Foreskin keratinocyte (primary cell): ENCODE measurements at places on chromosomes 1 and 21. TPM values are rescaled to one million over a fixed set of nuclear protein-coding genes. Genes with fewer than 3 reads are reported as not detected.

The NHLH1 gene
- 0.04 TPM in 1 of 2 replicates, not detected in the other for total RNA-seq

The DIPK1A gene
- total RNA-seq, result 9.9 and 12.3 TPM in 2 replicates

The ROR1 gene
- total RNA-seq, result 2.3 and 4.5 TPM in 2 replicates

The GJB5 gene
- total RNA-seq, result 119 and 146 TPM in 2 replicates

DNA sequence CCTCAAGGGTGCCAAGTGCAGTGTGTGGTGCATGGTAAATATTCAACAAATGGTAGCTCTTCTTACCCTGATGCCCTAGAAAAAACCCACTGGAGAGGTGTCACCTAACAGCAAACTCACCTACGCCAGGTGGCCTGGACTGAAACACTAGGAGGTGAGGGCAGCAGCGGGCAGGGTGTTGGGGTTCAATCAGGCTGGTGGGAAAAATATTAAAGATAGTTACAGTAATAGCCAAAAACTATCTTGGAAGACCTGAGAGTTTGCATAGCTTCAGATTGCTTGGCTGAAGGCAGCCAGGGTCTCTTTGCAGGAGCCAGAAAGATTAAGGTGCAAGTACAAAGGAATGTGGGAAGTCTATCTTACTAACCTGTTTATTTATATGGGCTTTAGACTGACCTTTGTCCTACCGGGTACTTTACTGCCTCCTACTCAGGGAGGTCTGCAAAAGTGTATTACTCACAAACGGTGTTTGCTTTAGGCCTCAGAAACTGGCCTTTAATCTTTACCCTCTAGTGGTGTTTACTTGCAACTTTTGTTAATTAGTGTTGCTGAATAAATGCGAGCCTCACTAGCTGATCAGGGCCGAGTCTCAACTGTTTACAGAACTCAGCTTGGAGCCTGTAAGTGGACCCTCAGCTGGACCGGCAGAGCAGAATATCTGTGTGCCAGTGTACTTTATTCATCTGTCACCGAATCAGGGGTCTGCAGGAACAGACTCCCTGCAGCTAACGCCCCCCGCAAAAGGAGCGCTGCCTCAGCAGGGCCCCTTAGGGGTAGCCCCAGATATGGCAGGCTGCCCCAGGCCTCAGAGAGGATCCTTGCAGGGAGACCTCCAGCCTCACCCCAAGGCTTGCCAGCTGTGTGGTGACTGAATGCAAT is 63.9 kb downstream of the SYF2 start:
- no peak for DNase-seq

DNA sequence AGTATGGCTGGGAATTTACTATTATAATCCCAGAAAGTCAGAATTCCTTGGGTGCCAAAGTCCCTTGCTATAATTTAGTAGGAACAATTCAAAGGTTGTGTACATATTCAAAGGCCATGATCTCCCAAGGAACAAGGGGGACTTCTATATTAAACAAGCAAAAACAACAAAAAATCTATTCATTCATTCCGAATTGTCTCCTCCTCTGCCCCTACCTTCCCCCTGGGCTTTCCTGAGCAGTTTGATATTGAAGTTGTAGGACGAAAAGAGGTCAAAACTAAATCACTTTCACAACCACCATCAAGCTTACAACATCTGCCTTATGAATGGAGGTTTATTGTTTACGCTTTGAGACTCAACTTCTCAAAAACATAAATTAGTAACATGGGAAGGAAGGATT is 35.3 kb upstream of the SOD1 start:
- no peak for DNase-seq

- no peak for DNase-seq
Measured at GRCh38 chr1:155286544-155286943, 9.3 kb downstream of the HCN3 start.

DNA sequence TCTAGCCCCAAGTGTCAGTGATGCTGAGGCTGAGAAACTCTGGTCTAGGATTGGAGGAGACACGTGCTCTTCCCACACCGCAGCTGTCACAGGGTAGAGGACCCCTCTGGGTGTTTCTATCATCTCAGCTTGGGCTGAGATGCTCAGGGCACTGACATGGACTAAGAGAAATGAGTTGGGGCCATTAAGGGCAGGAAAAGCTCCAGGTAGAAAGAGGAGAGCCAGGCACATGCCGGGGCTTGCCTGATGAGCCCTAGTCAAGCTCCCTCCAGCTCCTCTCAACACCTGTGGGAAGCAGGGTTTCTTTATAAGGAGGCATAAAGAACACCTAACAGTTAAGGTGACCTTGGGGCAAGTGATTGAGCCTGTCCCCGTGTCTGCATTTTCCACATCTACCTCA is 17.3 kb downstream of the ABCA4 start:
- DNase-seq, result peak; percentile 58

DNA sequence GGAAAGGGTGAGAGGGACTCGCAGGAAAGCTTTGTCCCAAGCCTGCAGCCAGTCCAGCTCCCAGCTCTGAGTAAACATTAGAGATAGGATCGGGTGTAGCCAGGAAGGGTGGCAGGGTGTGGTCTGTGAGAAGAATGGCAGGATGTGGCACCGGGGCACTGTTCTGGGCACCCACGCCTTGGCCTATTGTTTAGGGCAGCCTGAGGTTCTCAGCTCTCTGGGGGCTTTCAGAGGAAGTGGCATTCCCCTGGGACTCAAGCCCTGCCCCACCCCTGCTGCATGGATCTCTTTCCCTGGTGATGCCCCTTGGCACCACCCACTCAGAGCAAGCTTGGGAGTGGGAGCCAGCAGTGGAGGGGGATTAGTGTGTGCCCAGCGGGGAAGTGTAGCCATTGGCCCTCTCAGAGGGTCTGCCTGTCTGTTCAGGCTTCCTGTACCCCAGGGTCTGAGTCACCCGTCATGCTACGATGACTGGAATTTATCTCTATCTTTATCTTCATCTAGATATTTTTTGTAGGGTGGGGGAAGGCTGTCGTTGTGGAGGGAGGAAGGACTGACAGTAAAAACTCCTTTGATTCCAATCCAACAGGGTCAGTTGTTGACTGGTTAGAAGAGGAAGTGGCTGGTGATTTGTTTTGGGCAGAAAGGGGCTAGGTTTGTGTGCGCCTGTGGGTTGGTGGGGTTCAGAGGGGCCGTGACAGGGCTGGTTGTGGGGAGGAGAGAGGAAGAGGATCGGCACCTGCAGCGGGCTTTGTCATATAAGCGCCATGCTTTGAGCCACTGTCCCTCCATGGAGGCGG is 31.6 kb downstream of the SOX13 start:
- no peak for DNase-seq

DNA sequence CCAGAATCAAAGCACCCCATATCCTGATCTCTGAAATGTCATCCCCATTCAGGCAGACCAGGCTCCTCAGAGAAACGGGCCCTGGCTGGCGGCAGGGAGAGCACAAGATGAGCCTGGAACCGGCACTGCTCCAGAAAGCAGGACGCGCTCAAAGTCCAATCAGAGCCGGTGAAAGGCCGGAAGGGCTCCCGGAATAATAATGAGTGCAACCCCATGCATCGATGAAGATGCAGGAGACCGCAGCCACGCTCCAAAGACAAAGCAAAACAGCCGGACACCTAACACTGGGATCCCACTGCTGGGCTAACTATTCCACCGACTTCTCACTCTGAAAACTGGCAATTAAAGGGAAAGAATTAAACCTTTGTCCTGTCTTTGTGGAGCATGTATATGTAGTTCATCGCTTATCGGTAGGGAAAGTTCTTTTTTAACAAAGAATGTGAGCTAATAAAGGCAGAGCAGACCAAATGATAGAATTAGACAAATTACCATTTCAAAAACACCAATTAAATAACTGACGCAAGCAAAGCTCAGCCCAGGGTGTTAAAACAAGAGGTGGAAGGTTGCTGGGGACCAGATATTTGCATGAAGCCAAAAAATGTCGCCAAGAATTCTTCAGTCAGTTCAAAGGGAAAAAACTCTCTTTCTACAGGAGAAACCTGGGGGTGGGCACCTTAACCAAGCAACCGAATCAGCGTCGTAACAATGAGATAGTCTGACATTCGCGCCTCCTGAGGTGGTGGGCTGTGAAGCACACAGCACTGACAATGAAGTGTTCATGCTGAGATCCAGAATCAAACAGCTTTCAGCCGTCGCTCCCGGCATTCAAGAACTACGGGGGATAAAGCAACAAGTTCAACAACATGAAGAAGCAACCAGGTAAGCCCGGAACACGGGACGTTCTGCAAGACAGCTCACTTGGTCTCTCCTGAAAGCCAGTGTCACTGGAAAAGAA is 95.2 kb downstream of the NPHP4 start:
- DNase-seq, result no peak

GRCh38 chr1:205593532-205593931 is 38.3 kb downstream of the ELK4 start:
- DNase-seq, result no peak

- DNase-seq, result no peak
Measured at GRCh38 chr1:226985239-226985838, 45.2 kb downstream of the COQ8A start.

- DNase-seq, result no peak
Measured at GRCh38 chr1:4977701-4978100, 323.3 kb downstream of the AJAP1 start.

DNA sequence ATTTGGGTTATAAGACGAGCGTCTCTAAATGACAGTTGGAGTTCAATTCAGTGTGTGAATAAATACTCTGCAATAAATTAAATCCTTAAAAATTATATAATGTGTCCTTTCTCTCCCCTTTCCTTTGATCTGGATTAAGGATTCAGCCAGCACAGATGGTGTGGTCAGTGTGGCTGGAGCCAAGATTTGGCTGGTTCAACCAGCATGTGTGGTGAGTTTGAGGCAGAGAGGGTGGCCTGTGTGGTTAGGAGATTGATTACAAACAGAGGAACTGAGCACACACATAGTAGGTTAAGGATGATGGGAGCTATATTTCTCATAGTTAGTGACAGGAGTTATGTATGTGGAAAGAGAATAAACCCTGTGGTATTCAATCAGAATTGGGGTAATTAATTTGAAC is 14.2 kb upstream of the AMIGO1 start:
- DNase-seq, result no peak

GRCh38 chr1:58143972-58144697 is 402.4 kb downstream of the OMA1 start:
- DNase-seq, result no peak

GRCh38 chr1:215987092-215987875 is 420.2 kb downstream of the KCTD3 start:
- no peak for DNase-seq

GRCh38 chr1:185412385-185413087 is 95.5 kb upstream of the IVNS1ABP start:
- peak; percentile 83 for DNase-seq

DNA sequence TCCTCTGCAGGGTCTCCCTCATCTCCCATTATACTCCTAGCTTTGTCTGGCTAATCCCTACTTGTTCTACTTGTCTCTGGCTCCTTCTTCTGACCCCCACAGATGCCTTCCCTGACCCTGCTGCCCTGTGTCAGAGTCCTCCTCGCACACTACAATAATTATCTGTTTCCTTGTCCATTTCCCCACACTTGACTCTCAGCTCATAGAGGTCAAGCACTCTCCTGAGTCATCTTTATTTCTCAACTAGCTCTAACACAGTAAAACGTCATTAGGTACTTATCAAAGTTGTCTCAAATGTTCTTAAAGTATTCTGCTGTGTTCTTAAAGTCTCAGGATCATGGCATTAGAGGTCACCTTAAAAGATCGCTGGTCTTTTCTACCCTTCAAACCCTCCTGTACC is 47.1 kb downstream of the C8A start:
- no peak for DNase-seq

DNA sequence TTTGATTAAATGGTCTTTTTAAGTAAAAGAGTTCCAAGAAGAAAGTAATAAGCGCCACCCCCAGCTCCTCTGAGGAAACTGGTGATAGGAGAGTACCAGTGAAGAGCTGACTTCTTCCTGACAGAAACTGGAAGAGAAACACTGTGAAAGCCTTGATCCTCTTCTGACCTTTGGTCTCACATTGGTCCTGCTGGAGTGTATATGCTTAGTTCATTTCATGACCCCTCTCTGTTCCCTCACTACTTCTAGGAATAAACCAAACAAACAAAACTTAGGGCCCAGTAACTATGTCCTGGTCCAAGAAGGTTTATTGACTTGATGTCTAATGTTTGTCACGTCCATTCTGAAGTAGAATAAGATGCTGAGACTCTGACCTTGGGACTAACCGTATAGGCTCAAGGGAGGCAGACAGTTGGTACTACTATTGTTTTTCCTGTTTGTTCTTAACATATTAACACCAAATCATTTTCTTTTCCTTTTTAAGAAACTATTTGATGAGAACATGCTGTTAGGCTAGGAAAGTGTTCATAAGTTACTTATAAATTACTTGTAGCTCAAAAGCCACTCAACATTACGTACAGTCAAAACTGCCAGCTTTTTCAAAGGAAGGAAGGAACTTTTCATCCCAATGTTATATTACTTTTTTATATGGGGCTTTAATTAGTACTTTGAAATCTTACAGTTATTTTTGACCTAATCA is 57.9 kb downstream of the MIER1 start:
- DNase-seq, result no peak

DNA sequence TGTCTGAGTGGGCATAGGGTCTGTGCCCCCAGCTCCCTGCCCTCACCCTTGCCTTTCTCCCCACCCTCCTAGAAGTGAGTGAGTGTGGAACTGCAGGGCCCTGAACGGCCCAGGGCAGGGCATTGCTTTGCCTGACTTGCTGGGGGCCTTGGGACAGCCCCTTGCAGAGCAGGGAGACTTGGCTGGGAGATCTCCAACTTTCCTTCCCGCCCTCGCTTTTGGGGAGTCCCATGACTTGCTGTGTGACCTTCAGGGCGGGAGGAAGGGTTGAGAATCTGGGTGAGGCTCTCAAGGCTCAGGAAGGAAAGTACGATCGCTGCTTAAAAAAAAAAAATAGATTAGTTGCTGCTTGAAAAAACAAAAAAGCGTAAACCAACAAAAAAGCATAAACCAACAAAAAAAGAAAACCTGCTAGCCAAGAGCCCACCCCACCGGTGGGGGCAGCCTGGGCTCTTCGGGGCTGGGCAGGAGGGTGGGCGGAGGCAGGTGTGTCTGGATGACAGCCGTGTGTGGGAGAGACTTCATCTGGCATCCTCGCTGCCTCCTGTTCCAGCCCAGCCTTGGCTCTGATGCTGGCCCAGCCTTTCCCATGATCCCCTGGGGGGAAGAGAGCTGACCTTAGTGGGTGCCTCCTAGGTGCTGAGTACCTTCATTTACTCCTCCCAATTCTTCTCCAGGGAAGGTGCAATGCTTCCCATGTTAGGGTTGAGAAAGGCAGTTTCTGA is 6.5 kb downstream of the NBL1 start:
- DNase-seq, result no peak

DNA sequence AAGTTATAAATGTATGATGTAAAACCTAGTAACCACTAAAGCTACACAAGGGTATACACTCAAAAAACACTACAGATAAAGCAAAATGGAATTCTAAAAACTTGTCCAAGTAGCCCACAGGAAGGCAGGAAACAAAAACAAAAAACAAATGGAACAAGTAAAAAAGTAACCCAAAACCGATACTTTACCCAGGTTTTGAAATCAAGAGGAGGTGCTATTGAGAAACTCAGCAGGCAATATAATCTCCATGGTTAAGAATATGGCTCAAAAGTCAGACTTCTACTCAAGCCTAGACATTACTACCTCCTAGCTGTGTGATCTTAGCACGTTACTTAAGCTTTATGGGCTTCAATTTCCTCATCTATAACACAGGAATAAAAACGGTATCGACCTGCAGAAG is 13.3 kb downstream of the RBBP5 start:
- no peak for DNase-seq

- peak; percentile 57 for DNase-seq
Measured at GRCh38 chr1:116852910-116853309, 56.8 kb upstream of the PTGFRN start.
